NCI-H2107 (cell line): ENCODE measurements at places on chromosomes 12 and 14.

- no peak for DNase-seq
Observed at GRCh38 chr12:11960646-11961045, 110.1 kb upstream of the BCL2L14 start.

GRCh38 chr12:4645023-4645422 is 3.8 kb downstream of the AKAP3 start:
- DNase-seq, result no peak

DNA sequence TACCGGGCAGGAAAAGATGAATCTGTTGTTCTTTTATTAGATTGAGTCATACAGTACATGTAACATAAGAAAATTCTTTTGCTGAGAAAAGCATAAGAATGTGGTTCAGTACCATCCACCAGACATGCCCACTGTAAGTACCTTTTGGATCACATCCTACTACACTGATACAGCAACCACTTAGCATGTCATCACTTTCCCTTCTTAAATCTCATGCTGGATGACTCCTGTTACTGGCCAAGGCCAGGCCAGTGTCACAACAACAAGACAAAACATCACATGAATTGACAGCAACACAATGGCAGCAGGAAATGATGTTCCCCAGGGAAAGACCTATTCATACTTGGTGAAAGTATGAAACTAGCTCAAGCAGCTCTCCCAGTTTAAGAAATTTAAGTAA is 46.4 kb downstream of the STXBP6 start:
- no peak for DNase-seq

DNA sequence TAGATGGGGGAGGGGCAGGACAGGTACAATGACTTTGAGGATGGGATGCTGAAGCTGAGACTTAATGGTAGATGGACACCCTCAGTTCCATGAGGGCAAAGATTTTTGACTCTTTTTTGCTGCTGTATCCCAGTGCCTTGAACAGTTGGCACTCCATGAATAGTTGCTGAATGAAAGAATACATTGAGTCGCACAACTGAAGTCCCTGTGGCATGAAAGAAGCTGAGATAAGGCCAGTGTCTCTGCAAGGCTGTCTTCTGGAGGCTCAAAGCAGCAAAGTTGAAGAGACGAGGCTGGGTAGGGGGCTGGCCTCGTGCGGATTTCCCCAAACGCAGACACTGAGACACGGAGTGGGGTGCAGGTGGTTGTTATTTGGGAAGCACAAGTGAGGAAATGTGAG is 179.3 kb downstream of the ADCK1 start:
- no peak for DNase-seq

GRCh38 chr12:110661337-110661972 is 27.5 kb downstream of the HVCN1 start:
- DNase-seq, result no peak
